ENCODE measurements at places on chromosomes 7 and 10.

- DNase-seq, result no peak
These were observed 21.3 kb downstream of the FAM241B start for GRCh38 chr10:69651362-69651761.

GRCh38 chr7:27198138-27198841 lies 1.6 kb downstream of the HOXA13 start:
- DNase-seq, result no peak

DNA sequence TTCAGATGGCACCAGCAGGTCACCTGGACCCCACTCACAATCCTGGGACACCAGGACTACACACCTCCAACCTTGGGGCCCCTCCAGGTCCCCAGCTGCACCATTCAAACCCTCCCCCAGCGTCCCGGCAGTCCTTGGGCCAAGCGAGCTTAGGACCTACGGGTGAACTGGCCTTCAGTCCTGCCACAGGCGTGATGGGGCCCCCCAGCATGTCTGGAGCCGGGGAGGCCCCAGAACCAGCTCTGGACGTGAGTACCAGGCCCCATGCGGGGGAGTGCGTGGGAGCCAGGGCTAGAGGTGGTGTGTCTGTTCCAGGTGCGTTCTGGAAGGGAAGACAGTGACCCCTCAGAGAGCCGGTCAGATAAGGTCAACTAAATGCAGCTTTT lies 17.8 kb downstream of the ZMIZ2 start:
- no peak for DNase-seq

DNA sequence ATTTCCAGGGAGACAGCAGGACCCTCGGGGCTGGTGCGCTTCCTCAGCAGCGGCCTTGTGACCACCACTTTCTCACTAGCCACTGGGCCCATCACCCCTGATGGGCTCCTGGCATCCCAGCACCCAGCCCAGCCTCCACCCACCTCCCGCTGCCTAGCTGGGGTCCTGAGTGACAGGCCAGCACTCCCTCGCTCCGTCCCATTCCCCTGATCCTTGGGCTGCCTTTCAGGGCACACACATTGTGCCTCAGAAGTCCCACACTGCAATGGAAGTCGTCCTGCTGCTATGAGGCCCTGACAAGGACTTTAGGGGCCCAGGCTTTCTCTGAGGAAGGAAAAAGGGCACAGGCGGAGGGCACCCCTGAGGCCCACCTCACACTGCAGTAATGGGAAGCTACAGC lies 12.4 kb downstream of the CAMK2B start:
- DNase-seq, result no peak

DNA sequence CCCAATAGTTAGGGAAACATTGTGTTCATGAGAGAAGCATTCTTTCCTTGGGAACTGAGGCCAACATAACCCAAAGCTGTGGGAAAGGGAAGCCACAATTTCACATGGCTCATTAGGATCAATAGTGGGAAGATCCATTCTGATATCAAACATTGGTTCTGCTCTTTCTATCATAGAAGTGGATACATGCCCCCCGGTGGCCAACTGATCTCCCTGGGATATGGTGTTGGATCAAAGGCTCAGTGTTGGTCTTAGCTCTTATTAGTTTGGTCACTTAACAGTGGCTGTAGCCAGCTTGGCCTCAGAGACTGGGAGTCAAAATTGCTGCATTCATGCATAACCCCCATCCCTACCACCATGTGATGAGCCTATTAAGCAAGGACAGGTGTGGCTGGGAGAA lies 6.7 kb upstream of the GIMAP4 start:
- DNase-seq, result no peak

GRCh38 chr10:30062582-30062981 lies 3.2 kb upstream of the JCAD start:
- no peak for DNase-seq

DNA sequence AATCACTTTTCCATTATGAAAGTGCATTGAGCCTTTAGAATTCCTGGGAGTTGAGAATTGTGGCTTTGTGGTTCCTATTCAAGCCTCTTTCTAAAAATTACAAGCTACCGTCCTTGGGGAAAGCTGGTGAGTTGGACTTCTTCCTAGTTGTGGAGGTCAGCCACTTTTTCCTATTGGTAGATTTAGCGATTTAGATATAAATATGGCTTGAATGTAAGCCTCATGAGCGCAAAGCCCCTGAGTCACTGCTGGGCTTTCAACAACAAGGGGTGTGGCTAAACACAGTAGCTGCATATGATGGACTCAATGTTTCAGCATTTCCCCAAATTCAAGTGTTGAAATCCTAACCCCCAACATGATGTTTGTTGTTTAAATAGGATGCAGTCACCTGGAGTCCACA lies 150.0 kb upstream of the IGFBP3 start:
- no peak for DNase-seq

GRCh38 chr7:44563171-44563679 lies 10.5 kb downstream of the DDX56 start:
- DNase-seq, result no peak

- no peak for DNase-seq
These were observed 712.8 kb downstream of the PARD3 start for GRCh38 chr10:34102237-34102673.

DNA sequence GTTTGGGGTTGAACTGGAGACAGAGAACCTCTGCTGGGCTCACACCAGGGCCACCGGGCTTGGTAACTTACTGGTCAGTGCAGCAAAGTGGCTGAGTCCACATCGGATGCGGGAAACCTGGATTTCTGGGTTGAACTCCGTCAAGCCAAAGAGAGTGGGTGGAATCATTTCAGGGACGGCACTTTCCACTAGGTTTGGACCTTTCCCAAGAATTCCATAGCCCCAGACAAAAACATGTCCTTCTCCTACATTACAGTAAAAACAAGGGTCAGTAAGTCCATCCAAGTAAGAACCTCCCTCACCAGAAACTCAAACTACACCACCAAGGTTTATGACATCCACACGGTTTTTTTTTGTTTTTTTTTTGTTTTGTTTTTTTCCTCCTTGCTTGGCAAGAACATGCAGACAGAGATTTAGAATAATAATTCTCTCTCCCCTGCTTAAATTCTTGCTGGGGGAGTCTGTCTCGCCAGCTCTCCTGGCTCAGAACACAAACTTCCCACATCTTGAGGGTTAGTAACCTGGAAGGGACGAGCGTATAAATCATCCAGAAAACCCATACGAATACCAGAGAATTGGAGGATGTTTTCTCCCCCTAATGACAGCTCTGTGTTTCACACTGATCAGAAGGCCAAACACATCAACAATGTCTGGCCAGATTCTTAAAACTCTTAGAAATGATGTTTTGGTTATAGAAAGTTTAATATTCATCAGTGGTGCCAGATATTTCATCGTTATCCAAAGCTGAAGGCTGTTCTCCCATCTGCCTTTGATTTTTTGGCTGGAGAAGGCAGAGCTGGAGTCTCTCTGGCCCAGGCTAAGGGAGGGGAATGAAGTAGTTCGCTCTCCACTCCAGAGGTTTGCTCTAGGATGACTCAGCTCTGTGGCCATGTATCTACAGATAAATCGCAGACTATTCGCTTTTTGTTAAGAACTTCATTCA lies 17.5 kb downstream of the RCC1L start:
- DNase-seq, result no peak

DNA sequence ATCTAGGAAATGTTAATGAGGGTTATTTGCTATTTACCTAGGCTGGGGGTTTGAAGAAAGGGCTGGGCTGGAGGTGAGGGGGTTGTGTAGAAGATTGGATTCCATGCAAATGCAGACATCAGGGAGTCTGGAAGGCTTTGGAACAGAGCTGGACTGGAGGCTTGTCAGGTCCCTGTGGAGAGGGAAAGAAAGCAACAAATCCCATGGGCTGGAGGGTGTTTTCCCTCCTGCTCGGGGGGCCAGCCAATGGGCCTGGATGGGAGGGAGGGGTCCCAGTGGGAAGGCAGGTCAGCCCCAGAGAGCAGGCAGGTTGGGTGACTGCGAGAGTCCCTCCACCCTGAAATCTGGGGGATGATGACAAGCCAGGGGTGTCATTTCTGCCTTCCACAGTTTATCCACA lies 431.8 kb downstream of the RPS24 start:
- DNase-seq, result no peak

DNA sequence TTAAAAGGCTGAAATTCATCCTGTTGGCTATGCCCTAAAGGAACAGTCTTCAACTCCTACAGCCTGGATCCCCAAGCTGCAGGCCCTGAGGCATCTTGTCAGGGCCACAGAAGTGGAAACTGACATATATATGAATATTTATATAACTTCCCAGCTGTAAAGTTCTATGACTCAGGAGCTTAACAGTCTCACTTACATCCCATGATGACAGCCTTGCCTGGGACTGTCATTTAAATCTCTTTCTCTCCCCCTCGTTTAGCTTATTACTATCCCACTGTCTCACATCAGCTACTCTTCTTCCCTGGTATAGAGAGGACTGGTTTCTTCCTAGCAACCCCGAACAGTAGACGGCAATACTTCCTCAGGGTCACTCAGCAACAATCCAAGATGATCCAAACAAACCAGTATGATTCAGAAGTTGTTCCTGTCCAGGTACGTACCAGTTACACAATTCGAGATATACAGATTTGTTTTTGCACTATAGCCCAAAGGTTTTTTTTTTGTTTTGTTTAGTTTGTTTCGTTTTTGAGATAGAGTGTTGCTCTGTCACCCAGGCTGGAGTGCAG lies 22.7 kb downstream of the KIAA1549 start:
- no peak for DNase-seq

DNA sequence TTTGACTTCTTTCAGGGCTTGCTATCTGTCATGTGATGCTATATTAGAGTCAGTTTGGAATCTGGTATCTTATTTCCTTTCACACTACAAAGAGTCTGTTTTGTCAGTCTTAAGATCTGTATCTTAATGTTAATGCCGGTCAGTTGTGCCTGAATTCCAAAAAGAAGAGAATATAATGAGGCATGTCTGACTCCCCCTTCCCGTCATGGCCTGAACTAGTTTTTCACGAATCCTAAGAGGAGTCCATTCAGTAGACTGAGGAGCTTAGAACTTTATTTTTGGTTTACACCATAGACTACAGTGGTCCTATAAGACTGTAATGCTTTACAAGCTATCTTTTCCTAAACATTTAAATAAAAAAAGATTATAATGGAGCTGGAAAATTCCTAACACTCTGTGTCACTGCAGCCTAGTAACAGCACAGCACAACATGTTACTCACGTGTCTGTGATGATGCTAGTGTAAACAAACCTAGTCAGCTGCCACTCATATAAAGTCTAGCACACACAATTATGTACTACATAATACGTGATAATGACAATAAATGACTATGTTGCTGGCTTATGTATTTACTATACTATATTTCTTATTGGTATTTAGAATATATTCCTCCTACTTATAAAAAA lies 50.6 kb downstream of the VPS41 start:
- DNase-seq, result no peak

DNA sequence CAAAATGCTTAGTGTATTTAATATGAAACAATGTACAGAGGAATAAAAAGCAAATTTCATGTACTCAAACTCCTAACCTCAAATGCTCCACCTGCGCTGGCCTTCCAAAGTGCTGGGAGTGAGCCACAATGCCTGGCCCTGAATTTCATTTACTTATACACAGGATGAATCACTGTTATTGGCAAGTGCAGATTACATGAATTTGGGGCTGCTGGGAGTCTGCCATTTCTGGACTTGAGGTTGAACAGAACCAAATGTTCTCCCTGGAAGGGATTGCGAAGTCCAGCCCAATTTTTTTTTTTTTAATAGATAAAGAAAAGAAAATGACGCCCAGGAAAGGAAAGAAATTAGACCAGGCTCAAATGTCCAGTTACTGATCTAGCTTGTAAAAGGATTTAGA lies 6.8 kb upstream of the CSTF2T start:
- DNase-seq, result no peak

DNA sequence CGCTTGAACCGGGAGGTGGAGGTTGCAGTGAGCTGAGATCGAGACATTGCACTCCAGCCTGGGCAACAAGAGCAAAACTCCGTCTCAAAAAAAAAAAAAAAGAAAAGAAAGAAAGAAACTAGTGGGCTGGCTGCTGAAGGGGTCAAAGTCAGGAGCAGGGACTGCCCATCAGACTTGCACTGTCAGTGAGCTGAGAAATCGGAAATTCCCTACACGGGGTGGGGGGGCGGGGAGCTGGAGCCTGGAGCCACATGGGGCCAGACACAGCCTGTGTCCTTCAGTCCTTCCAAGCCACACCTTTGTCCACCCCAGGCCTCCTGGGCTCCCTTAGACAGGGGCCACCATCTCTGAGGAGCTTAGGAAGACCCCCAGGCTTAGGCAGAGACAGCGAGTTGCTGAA lies 34.5 kb downstream of the SRRM3 start:
- DNase-seq, result no peak

GRCh38 chr7:47153576-47153975 lies 428.3 kb downstream of the TNS3 start:
- no peak for DNase-seq

- peak; percentile 81 for DNase-seq
These were observed 178.5 kb downstream of the NRP1 start for GRCh38 chr10:33155720-33156638.

DNA sequence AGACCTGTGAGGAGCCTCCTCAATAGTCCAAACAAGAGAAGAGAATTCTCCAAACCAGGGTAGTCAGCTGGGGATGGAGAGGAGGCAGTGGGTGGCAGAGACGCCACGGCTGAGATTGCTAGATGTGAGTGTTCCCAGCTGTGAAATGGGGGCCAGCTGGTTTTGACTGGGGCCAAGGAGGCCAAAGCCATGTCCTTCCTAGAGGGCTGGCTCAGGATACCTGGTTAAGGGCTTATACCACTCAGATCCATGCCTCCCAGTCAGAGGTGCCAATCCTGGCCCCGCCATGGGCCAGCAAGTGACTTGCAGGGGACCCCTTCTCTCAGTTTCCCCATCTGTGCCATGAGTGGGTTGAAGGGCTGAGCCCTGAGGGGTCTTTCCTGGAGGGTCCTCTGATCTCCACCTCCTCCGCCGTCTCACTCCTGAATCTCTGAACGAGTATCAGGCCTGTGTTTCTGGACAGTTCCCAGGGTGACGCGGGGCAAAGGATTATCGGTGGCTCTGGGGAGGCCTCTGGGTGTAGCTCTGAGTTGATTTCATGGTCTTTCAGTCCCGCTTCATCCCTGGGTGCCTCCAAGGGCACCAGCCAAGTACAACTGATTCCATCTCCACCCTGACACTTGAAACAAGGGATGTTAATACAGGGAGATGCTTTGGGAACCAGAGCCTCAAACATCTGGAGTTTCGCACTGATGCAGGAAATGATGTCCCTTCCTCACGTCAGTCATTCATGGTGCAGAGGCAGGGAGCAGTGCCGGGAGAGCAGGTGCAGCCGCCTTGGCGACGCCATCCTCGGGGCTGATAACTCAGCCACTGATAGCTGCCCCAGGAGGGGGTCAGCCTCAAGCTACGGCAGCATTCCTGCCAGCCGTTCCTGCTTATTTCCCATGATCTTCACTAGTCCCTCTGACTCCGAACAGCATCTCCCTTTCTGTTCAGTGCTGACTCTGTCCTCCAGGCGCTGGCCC lies 126.7 kb downstream of the RGS10 start:
- DNase-seq, result no peak
